ENCODE measurements at places on chromosomes 12 and 14.

- DNase-seq, result no peak
Observed at GRCh38 chr12:51493281-51493680, 68.7 kb downstream of the SLC4A8 start.

GRCh38 chr12:5094986-5095385 is 51.3 kb downstream of the KCNA5 start:
- DNase-seq, result no peak

DNA sequence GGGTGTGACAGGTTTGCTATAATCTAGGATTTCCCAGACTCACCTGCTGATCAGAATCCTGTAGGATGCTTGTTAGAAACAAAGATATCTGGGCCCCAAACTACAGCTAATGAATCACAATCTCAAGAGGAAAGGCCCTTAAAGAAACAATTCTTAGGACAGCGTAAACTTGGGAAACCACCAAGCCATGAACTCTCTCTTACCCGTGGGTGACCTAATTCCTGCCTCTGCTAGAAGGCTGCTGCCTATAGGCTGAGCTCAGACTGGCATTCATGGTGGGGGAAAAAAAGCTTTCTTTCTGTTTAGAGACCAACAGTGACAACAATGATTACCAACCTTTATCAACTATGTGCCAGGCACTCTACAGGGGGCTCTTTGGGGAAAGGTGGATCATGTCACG is 213.9 kb upstream of the FKBP4 start:
- DNase-seq, result no peak

DNA sequence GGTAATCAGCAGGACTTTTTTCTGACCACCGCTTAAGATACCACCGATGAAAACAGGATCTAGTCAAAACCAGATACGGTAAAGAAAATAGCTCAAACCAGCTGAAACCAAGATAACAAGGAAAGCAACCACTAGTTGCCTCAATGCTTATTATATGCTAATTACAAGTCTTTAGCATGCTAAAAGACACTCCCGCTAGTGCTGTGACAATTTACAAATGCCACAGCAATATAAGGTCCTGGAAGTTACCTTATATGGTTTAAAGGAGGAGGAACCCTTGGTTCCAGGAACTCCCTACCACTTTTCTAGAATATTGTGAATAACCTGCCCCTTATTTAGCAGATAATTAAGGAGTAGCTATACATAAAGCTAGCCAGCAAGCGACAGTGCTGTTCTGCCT is 976.4 kb upstream of the SEL1L start:
- no peak for DNase-seq

DNA sequence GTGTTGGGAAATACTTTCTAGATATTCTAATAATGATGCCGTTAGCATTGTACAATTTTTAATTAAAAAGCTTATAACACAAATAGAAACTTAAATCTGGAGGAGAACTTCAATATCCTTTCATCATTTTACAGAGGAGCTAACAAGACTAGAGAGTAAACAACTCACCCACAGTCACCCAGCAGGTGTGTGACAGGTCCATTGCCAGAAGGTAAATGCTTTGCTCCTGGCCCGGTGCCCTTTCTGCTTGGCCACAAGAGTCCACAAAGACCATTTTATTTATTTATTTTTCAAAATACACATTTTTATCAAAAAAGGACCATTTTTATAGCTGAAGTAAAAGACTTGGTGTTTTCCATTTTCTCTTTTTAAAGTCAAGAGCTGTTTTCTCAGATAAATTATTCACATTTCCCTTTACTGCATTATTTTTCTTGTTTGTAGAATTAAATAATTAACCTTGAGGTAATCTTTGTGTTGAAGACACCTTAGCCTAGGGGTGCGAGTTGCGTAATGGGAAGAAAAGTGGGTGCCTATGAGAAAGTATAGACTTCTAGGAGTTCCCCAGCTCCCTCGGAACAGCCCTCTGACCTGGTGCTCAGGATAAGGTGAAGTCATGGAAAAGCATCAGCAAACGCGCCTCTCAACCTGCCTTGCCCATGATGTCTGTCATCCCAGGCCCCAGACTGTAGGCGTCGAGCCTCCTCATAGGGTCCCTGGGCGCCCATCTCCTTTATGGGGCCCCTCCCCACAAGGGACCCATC is 26.3 kb upstream of the AMIGO2 start:
- no peak for DNase-seq

DNA sequence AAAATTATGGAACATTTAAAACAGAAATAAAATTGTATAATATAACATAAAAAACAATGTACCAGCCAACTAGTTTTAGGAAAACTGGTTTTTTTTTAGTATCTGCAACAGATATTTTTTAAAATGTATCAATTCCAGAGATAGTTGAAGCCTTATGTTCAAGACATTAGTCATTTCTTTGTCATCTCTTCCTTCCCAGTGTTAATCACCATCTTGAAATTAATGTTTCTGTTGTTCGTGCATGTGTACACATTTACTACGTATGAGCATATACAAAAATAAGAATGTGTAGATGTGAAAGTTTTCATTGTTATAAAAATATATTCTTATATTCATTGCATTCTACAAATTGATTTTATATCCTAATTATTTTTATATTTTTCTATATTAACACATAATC is 1062.1 kb downstream of the SLC6A15 start:
- no peak for DNase-seq

DNA sequence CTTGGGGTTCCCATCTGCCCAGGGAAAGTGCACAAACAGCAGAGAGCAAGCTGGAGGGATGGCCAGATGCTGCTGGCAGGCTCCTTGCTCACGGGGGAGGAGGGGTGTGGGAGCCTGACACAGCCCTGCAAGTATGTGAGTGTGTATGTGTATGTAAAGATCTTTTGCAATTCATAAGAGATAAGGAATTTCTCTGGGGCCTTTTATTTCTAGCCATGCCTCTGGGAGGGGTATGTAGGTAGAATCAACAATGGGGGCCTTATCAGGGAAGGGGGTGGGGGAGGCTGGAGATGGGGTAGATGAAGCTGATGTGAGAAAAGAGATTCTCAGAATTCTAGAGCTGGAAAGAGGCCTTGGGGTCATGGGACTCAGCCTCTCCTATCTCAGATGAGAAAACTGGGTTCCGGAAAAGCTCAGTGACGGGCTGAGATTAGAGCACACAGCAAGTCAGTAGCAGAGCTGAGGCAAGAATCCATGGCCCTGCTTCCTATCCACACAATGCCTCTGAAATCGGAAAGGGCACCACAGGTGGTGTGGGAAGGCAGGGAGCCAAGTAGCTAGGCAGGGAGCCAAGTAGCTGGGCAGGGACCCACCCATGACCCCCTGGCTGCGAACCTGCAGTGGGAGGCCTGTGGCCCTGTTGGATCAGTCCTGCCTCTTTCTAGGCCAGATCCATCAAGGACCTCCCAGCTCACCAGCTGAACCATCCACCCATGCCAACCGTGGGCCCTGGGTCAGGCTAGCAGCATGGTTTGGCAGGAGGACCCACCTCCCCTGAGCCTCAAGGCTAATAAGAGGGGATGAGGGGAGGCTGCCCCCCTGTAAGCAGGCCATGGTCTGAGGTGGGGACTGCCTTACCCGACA is 54.7 kb downstream of the PLEKHG3 start:
- DNase-seq, result peak; percentile 79

DNA sequence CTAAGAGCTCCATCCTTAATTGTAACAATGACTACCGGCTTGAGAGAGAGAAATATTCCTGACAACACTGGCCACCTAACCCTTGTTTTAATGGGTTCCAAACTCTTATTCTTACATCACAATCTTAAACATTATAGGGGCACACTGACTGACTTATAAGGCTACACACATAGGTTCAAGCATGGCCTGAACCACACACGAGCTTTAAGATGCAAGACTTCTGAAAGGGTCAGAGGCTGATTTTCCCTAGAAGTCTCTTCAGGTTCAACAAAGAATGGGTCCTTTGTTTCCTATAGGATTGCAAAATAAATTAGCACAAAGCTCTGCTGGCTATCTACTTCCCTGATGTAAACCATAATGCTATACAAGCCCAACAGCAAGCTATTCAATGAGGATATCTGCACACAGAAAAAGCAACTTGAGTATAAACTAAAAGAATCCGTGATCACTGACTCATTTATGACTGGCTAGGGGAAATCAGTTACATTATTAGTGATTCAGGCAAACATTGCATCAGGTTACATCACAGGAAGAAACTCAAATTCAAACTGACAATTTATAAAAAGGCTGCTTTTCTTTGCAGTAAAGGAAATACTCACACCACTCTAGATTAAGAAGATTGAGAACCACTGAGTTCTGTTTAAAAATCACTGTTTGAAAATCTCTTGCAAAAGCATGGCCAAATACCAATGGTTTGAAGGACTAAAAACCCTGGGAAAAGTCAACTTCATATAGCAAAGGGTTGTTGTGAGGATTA is 8.5 kb downstream of the BTG1 start:
- DNase-seq, result peak; percentile 89

GRCh38 chr12:49979791-49980190 is 7.0 kb downstream of the AQP6 start:
- DNase-seq, result no peak

GRCh38 chr12:58918469-58918844 is 1.8 kb downstream of the LRIG3 start:
- DNase-seq, result no peak

DNA sequence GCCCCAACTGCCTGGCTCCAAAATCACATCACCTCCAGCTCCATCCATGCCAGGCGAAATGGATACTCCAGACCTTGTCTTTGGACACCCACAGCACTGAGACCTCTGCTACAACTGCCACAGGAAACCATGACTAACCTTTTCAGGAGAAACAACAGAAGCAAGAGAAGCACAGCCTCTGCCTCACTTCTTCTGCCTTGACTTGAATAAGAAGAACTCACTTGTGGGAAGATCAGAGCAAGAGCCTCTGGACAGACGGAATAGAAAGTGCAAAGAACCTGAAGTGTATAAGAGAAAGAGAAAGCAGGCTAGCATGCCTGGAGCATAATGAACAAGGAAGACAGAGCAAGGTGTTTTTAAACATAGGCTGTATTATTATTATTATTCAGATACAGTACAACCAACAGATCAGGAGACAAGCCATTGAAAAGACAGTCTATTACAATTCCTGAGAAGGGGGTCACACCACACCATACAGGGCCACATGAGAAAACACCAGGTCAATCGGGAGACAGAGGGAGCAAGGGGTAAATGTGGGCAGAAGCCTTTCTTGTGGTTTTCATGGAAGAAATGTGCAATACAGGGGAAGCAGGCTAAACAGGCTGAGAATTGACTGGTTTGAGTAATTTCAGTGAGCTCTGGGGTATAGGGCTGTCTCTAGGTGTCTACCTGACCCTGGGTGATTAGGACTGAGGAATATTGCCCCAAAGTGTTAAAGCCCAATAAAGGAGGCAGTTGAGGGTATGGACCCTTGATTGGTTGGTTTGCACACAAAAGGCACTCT is 7.4 kb upstream of the OR10P1 start:
- DNase-seq, result no peak

DNA sequence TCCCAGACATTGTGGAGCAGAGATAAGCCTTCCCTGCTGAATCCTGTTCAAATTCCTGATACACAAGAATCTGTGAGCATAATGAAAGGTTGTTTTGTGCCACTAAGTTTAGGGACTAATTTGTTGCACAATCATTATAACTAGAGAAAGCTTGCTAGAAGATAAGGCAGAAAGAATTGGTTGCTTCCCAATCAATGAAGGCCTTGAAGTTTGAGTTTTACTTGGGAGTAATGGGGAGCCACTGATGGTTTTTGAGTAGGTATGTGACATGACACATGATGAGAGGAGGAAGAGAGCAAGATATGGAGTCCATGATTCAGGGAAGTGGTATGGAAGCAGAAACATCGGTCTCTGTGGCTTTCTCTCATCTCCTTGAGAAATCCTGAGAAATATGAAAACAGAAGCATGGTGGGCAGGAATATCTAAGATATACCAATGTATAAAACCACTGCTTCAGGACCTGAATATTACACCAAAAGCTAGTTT is 13.3 kb upstream of the TCP11L2 start:
- no peak for DNase-seq

DNA sequence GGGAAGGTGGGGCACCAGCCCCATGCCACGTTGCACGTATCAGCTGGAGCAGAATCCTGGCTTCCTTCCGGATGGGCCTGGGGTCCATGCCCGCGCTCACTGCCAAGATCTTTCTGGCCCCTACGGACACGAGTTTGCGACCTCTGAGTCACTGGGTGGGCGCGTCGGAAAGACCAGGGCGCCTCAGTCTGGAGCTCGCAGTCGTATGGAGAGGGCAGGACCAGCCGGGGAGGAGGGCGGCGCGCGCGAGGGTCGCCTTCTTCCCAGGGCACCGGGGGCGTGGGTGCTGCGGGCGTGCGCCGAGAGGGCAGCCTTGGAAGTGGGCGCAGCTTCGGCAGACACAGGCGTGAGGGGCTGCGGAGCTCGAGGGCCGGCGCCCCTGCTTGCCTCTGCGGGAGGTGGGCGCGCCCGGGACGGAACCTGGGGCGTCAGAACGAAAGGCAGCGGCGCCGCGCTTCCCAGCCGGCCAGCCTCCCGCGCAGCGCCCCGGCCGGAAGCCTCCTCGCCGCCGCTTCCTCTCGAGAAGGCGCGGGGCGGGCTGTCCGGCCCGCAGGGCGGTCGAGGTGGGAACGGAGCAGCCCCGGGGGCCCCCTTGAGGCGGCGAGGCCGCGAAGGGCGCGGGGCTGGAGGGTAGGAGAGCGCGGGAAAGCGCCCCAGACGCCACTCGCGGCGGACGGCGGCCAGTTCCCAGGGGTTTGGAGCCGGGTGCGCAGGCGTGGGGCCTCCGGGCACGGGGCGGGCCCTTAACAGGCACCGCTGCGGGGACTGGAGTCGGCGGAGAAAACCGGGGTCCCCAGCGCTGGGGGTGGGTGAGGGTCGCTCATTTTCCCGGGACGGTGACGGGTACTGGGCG is at the start of gene ARL6IP4:
ARL6IP4 (plus strand) TSS at position 499 of the 853 bp plus-strand sequence. CDS start 459 bp downstream, outside the sequence.
- no peak for DNase-seq

GRCh38 chr12:23704992-23705943 is 244.2 kb downstream of the SOX5 start:
- DNase-seq, result no peak

DNA sequence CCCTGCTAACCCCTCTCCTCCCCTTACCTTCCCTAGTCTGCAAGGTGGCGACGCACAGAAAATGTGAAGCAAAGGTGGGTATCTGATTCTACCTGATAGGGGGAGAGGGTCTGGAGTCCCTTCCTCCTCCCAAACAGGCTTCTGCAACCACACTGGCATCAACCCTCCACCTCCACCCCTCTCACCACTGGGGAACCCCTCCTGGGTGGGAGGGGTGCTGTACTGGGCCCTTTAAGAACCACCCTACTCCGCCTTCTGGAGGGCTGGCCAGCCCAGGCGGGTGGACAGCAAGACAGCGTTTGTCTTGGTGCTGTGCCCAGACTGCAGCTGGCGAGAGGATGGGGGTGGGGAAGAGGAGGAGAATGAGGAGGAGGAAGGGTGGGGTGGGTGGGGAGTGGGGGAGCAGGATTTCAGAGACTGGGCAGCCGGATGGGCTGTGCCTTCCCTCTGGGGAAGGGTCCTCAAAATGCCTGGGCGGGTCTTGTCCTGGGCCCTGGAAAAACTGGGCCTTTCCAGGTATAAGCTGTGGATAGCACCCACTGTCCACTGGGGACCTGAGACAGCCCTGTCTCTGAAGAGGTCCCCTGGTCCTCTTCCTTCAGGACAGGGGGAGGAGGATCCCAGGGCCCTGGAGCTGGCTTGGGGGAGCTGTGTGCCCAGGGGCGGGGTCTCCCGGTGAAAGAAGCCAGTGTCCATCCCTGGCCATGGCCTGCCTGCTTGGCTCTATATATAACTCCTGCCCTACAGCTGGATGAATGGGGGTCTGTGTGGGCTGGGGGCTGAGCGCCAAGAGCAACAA is 2.8 kb downstream of the TNS2 start:
- DNase-seq, result peak; percentile 88

GRCh38 chr12:51482929-51483697 is 58.5 kb downstream of the SLC4A8 start:
- no peak for DNase-seq

Measured in fibroblast of the conjunctiva (primary cell).